Stromal cell of bone marrow (primary cell): ENCODE measurements at places on chromosomes 11 and 22.

DNA sequence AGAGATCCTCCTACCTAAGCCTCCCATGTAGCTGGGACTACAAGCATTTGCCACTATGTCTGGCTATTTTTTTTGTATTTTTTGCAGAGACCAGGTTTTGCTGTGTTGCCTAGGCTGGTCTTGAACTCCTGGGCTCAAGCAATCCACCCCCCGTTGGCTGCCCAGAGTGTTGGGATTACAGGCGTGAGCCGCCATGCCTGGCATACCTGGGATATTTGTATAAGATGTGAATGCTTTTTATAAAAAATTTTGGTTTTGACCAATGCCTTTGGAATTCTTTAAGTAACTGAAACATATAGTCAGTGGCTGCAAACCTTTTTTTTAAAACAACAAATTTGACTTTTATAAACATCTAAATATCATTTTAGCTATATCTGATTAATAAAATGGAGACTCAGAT is 42.4 kb downstream of the ADAMTS8 start:
- no peak for DNase-seq

GRCh38 chr11:328012-328411 is 7.4 kb upstream of the IFITM3 start:
- no peak for DNase-seq

GRCh38 chr11:111010391-111011274 is 234.9 kb upstream of the POU2AF2 start:
- DNase-seq: no peak

DNA sequence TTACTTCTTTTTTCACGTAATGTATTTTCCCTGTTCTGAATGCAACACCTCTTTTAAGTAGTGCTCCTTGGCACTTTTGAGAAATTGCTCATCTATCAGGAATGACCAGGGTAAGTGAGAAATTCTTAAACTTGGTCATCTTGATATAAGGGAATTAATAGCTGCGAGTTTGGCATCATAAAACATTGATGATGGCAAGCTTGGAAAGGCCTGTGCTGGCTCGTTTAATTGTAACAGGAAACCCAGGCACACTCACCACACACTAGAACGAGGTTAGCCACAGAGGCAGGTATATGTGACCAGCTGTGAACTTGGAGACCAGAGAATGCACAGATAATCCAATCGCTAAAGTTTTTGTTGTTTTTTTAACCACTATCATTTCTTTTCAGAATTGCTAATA is 24.3 kb downstream of the FAM118A start:
- no peak for DNase-seq

- DNase-seq: no peak
Measured at GRCh38 chr11:124190298-124191139, 7.4 kb downstream of the OR10D3 start.

GRCh38 chr22:20434773-20435172 is 2.9 kb downstream of the SCARF2 start:
- no peak for DNase-seq

GRCh38 chr11:116409238-116409637 is 363.5 kb downstream of the BUD13 start:
- no peak for DNase-seq

GRCh38 chr11:120199613-120200012 is 11.2 kb upstream of the OAF start:
- no peak for DNase-seq

GRCh38 chr11:27649800-27650199 is 50.5 kb downstream of the BDNF start:
- no peak for DNase-seq

DNA sequence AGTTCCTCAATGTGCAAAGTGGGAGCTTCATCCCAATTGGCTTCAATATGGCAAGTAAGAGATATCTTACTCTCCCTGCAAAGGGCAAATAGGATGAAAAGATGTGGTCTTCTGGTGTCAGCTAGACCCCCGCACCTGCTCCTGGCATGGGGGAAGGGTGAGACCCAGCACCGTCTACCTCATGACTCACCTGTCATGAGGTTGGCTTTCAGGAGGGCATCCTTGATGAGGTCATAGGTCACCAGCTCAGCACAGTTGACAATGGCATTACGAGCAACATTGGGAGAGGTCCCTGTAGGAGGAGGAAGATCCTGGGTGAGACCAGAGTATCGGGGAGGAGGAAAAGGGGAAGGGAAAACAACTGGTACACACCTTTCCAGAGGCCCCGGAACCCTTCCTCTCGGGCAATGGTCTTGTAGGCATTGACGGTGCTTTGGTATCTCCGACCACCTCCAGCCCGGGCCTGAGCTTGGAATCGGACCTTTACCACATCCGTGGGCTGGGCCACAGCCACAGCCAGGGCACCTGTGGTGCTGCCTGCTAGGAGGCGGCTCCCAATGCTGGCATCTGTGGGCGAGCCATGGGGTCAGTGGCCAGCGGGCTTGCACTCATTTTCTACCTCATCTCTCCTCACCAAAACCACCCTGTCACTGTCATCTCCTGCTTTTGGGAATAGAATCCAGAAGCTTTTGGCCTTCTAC is 6.0 kb downstream of the UCP2 start:
- DNase-seq: no peak

GRCh38 chr11:121755906-121756305 is 303.1 kb upstream of the SORL1-AS1 start:
- no peak for DNase-seq

- no peak for DNase-seq
Measured at GRCh38 chr11:135019343-135019871, 607.4 kb upstream of the B3GAT1 start.

DNA sequence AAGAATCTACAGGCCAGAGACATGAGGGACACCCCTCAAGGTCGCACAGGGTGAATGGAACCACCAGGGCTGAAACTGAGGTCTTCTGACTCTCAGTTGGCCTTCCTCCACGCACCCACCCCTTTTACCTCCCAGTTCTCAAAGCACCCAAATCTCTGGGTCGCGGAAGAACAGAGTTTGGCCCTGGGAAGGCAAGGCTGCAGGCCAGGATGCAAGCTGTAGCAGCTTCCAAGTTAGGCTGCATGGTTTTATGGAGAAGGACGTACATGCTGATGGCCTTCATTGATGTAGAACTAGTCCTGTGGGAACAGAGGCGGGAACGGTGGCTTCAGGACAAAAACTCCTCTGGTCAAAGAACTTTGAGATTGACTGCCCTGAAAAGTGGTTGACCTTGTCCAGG is 143.5 kb upstream of the B3GAT1 start:
- DNase-seq: no peak

DNA sequence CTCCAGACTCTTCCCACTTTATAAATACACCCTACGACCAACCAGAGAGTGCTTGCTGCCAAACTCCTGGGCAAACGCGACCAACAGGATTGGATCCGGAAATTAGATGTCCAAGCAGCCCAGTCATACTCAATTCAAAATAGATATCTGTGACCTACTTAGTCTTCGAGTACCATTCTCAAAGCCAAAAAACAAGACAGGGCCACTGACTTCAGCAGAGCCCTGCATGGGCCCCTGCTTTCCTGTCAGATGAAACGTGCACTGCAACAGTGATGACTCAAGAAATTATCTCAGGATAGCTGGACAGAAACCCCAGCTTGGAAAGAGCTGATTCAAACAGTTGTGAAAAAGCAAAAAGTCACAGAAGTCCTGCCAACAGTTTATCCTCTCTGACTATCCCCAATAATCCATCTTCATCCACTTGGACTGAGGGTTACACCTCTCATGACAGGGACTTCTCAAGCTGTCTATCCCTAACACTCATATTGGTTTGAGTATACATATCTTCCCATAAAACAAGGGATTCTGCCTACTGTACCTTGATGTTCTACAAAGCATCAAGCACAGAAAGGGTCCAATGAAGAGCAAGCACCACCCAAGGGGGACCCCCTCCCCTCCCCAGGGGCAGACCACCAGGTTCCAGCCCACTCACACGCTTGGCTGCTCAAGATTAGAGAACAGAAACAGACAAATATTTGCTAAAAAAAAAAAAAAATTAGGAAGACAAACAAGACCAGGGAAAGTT is 17.4 kb downstream of the SMCO4 start:
- peak; percentile 47 for DNase-seq

DNA sequence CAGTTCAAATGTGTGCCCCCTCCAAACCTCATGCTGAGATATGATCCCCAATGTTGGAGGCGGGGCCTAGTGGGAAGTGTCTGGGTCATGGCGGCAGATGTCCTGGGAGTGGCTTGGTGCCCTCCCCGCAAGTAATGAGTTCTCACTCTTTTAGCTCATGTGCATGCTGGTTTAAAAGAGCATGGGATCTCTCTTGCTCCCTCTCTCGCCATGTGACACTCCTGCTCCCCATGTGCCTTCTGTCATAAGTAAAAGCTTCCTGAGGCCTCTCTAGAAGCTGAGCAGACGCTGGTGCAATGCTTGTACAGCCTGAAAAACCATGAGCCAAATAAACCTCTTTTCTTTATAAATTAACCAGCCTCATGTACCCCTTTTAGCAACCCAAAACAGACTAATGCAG is 98.8 kb downstream of the SGSM3 start:
- no peak for DNase-seq

- DNase-seq: no peak
Measured at GRCh38 chr11:62190011-62190410, at the start of gene SCGB1D1. Gene SCGB1D1, plus strand, starts transcription at chr11:62190216. Its CDS starts 69 bp downstream, at chr11:62190285.

GRCh38 chr22:37400719-37401118 is 26.6 kb downstream of the ELFN2 start:
- no peak for DNase-seq

DNA sequence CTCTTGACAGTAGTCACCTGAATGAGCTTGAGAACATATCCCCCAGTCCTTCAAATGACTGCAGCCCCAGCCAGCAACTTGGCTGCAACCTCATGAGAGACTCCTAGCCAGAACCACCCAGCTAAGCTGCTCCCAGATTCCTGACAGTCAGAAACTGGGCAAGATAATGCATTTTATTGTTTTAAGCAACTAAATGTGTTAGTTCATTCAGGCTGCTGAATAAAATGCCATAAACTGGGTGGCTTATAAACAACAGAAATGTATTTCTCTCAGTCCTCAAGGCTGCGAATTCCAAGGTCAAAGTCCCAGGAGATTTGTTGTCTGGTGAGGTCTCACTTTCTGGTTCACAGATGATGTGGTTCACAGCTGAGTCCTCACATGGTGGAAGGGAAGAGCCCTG is 5.8 kb upstream of the PAMR1 start:
- no peak for DNase-seq

- no peak for DNase-seq
Measured at GRCh38 chr11:102112509-102112821, 2.2 kb downstream of the YAP1 start.

DNA sequence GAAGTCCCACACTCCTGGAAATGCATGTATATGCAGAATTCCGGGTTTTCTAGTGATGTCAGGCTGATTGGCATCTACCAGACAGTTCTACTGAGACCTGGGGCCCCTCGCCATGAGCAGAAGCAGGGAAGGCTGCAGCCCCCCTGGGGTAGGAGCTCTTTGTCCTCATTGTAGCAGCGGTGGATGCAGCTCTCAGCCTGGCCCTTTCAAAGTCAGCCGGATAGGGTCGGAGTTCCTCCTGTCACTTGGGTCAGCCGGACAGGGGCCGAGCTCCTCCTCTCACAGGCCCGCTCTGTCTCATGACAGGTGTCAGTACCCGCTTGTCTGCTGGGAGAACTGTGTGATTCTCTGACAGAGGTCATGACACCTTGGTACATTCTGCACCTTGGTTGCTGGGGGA is 30.0 kb downstream of the MRGPRD start:
- no peak for DNase-seq

DNA sequence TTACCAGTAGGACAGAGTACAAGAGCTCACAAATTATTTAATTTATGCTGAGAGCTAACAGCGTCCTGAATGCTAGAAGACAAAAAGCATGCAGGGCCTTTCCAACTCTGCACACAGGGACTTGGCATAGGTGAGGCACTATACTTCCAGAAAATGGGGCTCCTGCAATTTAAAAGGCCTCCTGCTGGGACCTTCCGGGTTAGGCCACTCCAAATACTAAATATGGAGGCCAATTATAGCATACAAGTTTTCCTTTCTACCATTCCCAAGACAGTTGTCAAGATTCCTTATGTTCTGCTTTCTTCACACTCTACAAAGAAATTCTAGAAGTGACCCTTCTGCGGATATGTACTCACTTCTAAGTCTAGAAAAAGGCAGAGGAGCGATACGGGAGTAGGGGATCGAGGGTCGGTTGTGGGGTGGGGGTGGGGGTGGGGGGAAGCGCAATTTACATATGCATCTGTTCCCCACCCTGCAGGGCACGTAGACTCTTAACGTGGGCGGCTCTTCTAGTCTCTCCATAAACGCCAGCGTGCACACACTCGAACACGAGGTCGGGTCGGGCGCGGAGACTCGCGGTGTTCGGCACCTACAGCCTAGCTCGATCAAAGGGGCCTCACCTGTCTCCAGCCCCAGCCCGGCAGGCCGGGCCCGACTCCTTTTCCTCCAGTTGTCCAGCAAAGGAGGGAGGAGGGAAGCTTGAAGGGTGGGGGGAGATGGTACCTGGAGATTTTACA is 728 bp downstream of the DCUN1D5 start:
- no peak for DNase-seq

DNA sequence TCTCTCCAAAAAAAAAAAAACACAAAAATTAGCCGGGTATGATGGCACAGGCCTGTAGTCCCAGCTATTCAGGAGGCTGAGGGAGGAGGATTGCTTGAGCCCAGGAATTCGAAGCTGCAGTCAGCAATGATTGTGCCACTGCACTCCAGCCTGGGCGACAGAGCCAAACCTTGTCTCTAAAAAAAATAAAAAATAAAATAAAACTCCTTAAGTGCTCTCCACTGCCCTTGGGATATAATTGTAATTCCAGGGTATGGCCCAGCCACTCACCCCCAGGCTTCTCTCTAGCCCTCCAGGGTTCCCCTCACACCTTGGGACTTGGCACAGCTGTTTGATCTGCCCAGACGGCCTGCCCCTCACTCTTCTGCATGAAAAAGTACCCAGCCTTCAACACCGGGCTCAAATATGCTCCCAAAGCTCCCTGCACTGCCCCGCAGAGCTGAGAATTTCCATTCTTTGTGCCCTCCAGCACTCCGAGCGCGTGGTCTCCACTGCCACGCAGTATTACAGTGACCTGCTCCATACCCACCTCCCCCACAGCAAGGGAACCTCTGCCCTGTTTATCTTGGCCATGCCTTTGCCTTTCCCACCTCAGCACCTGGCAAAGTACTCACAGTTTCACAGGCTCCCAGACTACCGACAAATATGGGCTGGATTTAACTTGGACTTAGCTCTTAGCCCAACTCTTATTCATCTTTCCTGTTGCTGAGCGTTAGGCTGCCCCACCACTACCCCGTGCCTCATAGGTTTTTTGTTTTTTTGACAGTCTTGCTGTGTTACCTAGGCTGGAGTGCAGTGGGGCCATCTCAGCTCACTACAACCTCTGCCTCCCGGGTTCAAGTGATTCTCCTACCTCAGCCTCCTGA is 7.6 kb upstream of the FTH1 start:
- DNase-seq: no peak

GRCh38 chr11:43947003-43947500 is 4.6 kb downstream of the C11orf96 start:
- DNase-seq: no peak
